ENCODE measurements at places on chromosomes 2 and 18.
A peak's percentile ranks its signal among the peaks of the same experiment; 100 is the strongest.

GRCh38 chr2:15622614-15623480 is 31.2 kb downstream of the DDX1 start:
- DNase-seq, result no peak

DNA sequence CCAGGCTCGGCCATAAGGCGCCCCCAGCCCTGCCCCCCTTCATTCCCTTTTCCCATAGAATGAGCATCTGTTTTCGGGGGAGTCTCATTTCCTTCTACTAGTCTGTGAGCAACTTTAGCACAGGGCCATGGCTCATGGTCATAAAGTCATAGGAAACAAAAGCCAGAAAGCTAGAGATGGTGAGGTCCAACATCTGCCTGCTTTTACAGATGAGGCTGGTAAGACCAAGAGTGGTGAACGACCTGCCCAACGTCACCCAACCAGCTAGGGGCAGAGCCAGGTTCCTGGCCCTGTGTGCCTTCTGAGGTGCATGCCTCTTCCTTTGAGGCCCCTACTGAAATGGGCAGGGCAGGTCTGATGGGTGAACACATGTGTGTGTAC is 212.7 kb downstream of the DYSF start:
- DNase-seq, result no peak

DNA sequence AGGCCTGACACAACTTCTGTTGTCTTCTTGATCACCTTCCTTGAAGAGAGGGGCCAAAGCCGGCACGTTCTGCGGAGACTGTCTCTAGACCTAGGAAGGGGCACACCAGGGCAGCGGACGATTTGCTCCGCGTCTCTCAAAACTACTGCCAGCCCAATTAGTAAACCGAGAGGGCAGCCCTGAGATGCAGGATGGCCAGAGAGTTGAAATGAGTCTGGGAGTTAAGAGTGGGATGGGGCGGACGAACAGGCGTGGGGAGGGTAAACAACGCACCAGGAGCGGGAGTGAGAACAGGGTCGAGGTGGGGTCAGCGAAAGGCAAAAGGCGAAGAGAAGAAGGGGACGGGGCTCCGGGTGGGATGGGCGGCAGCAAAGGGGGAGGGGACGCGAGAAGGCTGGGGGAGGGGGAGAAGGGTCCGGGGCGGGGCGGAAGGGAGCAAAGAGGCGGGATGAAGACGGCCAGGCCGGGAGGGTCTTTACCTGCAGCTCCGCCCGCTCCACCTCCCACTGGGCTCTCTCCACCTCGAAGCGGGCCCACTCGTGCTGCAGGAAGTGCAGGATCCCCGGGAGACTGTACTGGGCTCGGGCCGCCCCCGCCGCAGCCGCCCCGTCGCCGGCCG is 476 bp downstream of the STRN start:
- DNase-seq, result peak; percentile 41

GRCh38 chr2:45833968-45834344 is 182.5 kb downstream of the PRKCE start:
- no peak for DNase-seq

GRCh38 chr2:9889812-9890261 is 46.6 kb downstream of the TAF1B start:
- DNase-seq, result no peak

DNA sequence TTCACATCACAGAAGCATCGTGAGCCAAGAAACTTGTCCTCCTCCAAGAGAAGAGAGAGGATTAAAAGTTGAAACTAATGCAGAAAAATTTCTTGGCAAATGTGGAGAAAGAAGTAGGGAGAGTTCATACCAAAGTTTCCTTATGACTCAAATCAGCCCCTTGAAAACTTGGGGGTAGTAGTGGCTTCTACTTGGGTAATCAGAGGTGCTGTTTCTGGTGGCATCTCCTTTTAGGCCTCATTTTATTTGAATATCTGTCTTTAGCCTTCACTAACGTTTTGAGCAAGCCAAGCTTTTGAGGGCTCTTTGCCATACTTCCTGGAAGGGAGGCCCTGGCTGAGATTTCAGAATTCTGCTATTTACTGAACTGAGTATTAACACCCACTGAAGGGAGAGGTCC is 515.3 kb upstream of the MEX3C start:
- no peak for DNase-seq

DNA sequence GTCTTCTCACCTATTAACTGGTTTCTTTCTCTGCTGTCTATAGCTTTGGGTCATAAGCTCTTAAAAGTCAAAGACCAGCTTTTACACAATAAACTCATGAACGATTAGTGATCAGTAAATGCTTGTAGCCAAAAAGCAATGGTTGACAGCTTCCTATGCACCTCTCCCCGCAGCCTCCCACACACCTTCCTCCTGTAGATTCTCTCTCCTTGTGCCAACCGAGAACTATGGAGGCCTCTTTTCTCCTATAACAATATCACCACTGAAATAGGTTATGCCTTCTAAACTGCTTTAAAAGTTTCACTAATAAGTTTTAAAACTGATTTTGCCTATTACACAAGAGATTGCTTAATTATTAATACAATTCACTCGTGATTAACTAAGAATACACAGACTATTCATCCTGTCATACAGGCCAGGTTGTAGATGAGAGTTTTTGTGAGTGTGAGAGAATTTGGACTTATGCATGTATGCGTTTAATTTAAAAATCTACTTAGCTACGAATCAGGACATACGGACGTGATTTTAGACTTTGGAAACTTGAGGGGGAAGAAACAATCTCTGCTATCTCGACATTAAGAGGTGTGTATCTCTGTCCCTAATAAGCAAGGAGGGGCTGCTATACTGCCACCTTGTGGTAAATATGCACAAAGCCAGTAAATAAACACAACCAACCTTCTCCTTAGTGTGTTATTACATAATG is 229.1 kb upstream of the RBBP8 start:
- DNase-seq, result peak; percentile 25

DNA sequence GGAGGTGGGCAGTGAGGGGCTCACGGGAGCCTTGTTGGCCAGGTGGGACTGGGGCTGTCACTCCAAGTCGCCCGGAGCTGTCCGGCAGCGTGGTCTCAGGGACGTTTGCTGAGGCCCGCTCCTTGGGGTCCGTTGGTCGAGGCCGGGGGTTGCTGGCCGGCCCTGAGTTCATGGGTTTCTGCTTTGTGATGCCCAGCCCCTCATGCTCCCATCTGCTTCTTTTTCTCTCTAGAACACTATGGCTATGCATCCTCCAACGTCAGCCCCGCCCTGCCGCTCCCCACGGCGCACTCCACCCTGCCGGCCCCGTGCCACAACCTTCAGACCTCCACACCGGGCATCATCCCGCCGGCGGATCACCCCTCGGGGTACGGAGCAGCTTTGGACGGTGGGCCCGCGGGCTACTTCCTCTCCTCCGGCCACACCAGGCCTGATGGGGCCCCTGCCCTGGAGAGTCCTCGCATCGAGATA is 14.5 kb downstream of the NFATC1 start:
- DNase-seq, result no peak

DNA sequence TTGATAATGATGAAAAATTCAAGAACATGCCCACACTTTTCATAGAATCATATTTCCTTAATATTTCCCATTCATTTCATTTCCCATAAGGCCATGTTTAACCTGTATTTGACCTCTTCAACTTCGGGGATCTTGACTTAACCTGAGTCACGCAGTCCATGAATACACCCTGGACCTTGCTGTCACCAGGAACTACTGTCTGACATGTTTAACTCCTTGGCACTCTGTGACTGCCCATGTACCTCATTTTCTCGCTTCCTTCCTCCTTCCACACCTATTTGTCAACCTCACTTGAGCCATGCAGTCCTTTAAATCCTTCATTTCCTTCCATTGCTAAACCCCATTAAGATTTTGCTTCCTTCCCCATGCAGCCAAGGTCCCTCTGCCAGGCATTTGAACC is 16.3 kb downstream of the ABCB11 start:
- no peak for DNase-seq

- DNase-seq, result no peak
Measured at GRCh38 chr18:10099539-10100140, 185.8 kb downstream of the VAPA start.

- no peak for DNase-seq
Measured at GRCh38 chr2:191690327-191690726, 12.4 kb downstream of the NABP1 start.

- no peak for DNase-seq
Measured at GRCh38 chr2:207784898-207785297, 15.2 kb upstream of the FZD5 start.

DNA sequence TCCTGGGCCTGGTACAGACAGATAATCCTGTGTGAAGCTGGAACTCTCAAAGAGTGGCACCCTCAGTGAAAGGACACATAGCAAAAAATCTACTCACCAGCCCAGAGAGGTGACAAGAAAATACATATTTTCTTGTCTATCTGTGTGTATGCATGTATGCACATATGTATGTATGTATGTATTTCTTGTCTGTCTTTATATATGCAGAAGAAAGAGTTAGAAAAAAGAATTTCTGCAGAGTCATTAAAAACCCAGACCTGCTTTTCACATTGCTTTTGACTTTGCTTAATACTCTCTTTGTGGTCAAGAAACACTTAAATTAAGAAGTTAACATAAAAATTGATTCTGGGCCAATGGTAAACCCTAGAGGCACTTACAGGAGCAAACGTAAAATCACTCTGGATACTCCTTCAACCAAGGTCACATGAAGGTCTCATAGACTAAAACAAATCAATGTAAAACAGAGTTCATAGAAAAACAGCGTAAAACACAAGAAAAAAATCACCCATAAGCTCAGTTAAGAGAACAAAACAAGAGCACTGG is 16.5 kb upstream of the AAK1 start:
- DNase-seq, result no peak

- DNase-seq, result no peak
Measured at GRCh38 chr2:38109732-38110181, 33.8 kb upstream of the CYP1B1 start.

- DNase-seq, result no peak
Measured at GRCh38 chr2:207987025-207987716, 38.2 kb downstream of the PLEKHM3 start.

GRCh38 chr2:180709392-180710145 is 270.8 kb upstream of the UBE2E3 start:
- no peak for DNase-seq

- peak; percentile 33 for DNase-seq
Measured at GRCh38 chr2:57696016-57696415, 350.6 kb upstream of the VRK2 start.

- DNase-seq, result no peak
Measured at GRCh38 chr2:153990771-153991170, 119.0 kb downstream of the GALNT13 start.

- DNase-seq, result no peak
Measured at GRCh38 chr18:6059551-6059950, 164.2 kb upstream of the TMEM200C start.

- DNase-seq, result no peak
Measured at GRCh38 chr2:104744537-104744936, 109.4 kb upstream of the POU3F3 start.

- no peak for DNase-seq
Measured at GRCh38 chr2:9809064-9809356, 34.3 kb upstream of the TAF1B start.

GRCh38 chr2:74777161-74777900 is 56.6 kb upstream of the HK2 start:
- DNase-seq, result no peak

- DNase-seq, result no peak
Measured at GRCh38 chr2:221589696-221590095, 17.6 kb upstream of the EPHA4 start.

DNA sequence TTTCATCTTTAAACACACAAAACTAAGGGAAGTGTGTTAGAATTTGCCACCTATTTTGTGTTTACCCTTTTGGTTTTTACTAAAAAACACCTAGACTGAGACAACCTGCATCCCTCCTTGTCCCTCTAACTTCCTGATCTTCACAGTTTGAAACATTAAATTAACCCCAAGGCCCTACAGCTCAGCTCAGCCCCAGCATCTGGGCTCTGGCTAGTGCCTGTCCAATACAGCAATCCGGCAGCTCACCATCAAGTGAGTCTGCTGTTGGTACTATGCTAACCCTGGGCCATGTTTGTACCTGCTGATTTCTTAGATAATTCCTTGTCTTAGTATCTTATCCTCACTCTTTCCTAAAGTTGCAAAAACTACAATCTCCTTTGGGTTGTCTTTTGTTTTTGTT is 162.4 kb downstream of the DSEL start:
- DNase-seq, result no peak
